ENCODE measurements at places on chromosomes 11 and 22.

DNA sequence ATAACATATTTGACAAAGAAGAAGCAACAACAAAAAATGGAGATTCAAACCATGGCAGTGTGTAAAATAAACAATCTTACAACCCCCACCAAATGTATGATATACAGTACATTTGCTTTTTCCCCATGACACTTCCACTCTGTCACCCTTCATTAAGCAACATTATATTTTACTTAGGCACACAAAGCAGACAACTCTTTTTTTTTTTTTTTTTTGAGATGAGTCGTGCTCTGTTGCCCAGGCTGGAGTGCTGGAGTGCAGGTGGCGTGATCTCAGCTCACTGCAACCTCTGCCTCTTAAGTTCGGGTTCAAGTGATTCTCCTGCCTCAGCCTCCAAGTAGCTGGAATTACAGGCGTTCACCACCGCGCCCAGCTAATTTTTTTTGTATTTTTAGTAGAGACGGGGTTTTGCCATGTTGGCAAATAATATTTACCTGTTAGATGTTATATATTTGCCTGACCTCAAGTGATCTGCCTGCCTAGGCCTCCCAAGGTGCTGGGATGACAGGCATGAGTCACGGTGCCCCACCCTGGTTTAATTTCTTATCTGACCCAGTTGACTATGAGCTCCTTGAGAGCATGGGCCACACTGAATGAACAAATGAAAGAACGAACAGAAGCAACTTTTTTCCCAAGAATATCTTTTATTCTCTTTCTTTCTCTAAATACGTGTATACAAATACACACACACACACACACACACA is 5.5 kb upstream of the PCF11 start:
- H3K4me3 ChIP-seq: no peak overlapping the region
- peaks cover 3% of the 10 kb centered on the region for H3K36me3 ChIP-seq
- DNase-seq: no peak

DNA sequence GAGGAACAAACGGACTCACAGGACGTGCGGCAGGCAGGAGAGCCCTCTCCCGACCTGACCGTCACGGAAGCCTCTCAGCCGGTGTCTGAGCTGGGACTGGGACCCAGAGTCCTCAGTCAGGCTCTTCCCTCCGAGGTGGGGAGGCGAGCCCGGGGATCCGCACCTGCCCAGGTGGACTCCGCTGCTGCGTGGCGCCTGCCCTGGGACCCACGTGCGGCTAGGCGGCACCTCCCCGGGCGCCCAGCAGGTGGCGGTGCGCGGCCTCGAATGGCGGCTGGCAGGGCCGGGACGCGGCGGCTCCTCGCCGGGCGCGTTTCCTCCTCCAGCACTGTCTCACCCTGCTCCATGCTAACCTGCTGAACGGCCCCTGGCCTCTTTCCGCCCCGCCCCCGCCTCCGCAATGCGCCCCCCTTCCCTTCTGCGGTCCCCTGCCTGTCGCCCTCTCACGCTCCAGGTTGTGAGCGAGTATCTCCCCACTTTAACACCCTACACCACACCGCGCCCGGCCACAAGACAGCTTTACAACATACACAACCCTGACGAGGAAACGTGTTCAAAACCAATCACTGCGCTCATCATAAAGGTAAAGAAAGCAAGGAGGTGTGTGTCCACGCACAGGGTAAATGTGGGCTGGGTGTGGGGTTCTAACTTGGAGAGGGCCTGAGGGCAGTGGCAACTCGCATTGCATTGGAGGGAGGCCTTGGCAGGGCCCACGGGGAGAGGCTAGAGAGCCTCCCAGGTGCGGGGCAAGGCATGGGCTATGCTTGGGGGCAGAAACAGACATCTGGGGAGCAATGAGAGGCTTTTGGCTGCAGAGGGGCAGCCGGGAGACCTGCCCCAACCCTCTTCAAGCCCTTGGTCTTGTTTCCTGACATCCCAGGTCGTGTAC is 25.9 kb upstream of the ATXN10 start:
- peak; percentile 66 for DNase-seq
- H3K4me1 ChIP-seq: no peaks in the 10 kb centered on the region
- no peak overlapping the region for H3K4me3 ChIP-seq
- no peak overlapping the region for H3K27ac ChIP-seq
- no peaks in the 10 kb centered on the region for H3K27me3 ChIP-seq

DNA sequence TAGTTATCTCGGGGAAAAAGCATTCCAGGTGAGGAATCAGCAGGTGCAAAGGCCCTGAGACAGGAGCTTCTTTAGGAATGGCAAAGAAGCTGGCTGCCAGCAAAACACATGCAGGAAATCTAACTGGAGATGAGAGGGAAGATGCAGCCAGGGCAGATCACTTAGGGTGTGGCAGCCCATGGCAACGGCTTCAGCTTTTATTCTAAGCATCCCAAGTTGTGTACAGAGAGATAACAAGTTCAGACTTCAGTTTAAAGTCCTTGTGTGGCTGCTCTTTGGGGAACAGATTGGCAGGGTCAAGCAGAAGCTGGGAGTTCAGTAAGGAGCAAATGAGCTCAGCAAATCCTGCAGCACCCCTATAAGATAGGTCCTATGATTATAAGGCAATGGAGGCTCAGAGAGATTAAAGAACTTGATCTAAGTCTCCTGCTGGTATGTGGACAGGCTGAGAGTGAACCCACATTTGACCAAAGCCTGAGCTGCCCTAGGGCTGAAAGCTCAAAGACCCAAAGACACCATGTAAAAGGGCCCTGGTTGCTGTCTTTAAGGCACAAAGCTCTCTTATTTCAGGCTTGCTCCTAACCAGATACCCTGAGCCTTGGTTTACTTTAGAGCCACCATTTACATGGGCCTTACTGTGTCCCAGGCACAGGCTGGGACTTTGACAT is 466.8 kb downstream of the SOX6 start:
- no peak overlapping the region for H3K27ac ChIP-seq
- H3K4me3 ChIP-seq: no peak overlapping the region
- DNase-seq: no peak
- no peaks in the 10 kb centered on the region for H3K27me3 ChIP-seq
- no peaks in the 10 kb centered on the region for H3K36me3 ChIP-seq

DNA sequence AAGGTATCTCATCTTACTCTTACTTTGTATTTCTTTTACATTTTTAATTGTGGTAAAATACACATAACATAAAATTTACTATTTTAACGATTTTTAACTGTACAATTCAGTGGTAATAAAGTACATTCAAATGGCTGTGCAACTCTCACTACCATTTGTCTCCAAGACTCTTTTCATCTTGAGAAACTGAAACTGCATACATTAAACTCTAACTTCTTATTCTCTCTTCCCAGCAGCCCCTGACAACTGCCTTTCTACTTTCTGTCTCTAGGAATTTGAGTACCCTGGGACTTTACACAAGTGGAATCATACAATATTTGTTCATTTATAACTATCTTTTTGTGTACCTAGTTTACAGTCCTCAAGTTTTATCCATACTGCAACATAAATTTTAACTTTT is 725.8 kb upstream of the KIRREL3 start:
- H3K27ac ChIP-seq: no peak overlapping the region
- DNase-seq: no peak
- H3K36me3 ChIP-seq: no peaks in the 10 kb centered on the region
- no peaks in the 10 kb centered on the region for H3K27me3 ChIP-seq
- no peaks in the 10 kb centered on the region for H3K4me1 ChIP-seq

DNA sequence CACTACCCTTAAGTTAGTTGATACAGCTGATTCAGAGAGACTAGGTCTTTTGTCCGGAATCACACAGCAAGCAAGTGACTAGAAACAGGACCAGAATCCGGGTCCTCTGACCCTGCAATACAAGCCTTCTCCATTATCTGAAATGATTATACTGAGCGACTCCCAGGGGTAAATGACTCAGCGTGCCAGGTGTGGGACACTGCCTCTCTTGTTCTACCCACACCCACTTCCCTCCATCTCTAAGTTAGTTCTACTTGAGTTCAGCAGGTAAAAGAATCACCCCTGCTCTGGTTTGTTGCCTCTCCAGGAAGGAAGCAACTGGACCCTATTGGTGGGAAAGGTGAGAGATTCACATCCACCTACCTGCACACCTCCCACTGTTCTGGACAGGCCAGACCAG is 156.9 kb downstream of the DBX1 start:
- no peaks in the 10 kb centered on the region for H3K27me3 ChIP-seq
- no peak overlapping the region for H3K27ac ChIP-seq
- DNase-seq: no peak
- no peaks in the 10 kb centered on the region for H3K4me1 ChIP-seq

DNA sequence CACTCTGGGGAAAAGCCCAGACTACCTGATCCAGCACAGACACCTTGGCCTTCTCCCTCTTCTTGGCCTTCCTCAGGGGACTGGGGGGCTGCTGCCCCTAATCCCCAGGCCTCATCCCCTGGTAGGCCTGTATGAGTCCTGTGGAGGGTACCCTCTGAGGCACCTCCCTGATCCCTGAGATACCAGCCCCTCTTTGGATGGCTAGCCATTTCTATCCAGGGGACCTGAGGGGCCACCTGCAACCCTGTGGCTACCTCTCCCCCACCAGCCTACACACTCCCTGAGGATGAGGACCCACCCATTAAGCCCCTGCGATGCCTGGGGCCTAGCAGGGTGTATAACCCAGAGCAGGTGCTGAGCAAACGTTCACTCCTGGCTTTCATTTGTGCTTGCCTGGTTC is 54.6 kb downstream of the HIRA start:
- no peak overlapping the region for H3K27ac ChIP-seq
- H3K4me1 ChIP-seq: no peaks in the 10 kb centered on the region
- peaks cover 71% of the 10 kb centered on the region for H3K36me3 ChIP-seq
- H3K4me3 ChIP-seq: no peak overlapping the region
- H3K27me3 ChIP-seq: no peaks in the 10 kb centered on the region

GRCh38 chr11:44760917-44761550 is 34.3 kb downstream of the TSPAN18 start:
- H3K27me3 ChIP-seq: no peaks in the 10 kb centered on the region
- H3K4me3 ChIP-seq: no peak overlapping the region
- no peaks in the 10 kb centered on the region for H3K4me1 ChIP-seq
- DNase-seq: no peak

- no peaks in the 10 kb centered on the region for H3K36me3 ChIP-seq
- H3K27ac ChIP-seq: no peak overlapping the region
- H3K4me1 ChIP-seq: peaks cover 3% of the 10 kb centered on the region
- H3K27me3 ChIP-seq: peaks cover 6% of the 10 kb centered on the region
- no peak overlapping the region for H3K4me3 ChIP-seq
- no peak for DNase-seq
These were observed 3.3 kb upstream of the SCN4B start for GRCh38 chr11:118155776-118156530.

DNA sequence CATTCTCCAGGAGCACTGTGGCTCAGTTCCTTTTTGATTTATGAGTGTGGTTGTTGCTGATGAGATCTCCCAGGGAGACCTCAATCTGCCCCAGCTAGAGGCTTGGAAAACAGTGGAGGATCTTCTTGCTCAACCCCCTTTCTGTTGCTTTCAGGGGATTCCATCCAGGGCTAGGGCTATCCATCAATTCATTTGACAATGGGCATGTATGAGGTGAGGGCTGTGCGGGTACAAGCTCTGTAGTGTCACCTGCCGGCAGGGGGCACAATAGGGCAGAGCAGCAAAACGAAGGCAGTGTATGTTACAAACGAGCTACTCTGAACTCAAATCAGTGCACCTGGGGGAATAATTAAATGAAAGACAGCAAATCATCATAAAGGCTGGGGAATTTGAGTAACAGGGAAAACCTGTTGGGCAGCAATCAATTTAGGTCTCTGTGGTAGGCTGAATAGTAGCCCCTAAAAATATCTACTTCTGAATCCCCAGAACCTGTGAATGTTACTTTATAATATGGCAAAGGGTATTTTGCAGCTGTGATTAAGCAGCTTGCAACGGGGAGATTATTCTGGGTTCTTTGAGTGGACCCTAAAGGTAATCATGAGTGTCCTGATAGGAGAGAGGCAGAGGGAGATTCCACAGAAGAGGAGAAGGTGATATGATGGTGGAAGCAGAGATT is 170.3 kb upstream of the ZBED5 start:
- H3K4me1 ChIP-seq: no peaks in the 10 kb centered on the region
- H3K27me3 ChIP-seq: no peaks in the 10 kb centered on the region
- H3K27ac ChIP-seq: no peak overlapping the region
- no peak overlapping the region for H3K4me3 ChIP-seq
- no peaks in the 10 kb centered on the region for H3K36me3 ChIP-seq
- DNase-seq: peak; percentile 68

DNA sequence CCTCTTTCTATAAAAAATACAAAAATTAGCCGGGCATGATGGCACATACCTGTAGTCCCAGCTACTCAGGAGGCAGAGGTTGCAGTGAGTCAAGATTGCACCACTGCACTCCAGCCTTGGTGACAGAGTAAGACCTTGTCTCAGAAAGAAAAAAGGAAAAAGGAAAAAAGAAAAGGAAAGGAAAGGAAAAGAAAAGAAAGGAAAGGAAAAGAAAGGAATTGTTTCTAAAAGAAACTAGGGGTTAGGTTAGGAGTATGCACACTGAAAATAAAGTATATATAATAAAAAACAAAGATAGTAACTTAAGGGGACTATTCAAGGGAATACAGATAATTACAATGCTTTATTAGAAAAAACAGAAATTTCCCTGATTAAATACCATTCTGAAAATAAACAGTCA is 50.9 kb downstream of the TTC28 start:
- no peaks in the 10 kb centered on the region for H3K36me3 ChIP-seq
- no peaks in the 10 kb centered on the region for H3K4me1 ChIP-seq
- H3K27me3 ChIP-seq: no peaks in the 10 kb centered on the region
- no peak overlapping the region for H3K4me3 ChIP-seq

DNA sequence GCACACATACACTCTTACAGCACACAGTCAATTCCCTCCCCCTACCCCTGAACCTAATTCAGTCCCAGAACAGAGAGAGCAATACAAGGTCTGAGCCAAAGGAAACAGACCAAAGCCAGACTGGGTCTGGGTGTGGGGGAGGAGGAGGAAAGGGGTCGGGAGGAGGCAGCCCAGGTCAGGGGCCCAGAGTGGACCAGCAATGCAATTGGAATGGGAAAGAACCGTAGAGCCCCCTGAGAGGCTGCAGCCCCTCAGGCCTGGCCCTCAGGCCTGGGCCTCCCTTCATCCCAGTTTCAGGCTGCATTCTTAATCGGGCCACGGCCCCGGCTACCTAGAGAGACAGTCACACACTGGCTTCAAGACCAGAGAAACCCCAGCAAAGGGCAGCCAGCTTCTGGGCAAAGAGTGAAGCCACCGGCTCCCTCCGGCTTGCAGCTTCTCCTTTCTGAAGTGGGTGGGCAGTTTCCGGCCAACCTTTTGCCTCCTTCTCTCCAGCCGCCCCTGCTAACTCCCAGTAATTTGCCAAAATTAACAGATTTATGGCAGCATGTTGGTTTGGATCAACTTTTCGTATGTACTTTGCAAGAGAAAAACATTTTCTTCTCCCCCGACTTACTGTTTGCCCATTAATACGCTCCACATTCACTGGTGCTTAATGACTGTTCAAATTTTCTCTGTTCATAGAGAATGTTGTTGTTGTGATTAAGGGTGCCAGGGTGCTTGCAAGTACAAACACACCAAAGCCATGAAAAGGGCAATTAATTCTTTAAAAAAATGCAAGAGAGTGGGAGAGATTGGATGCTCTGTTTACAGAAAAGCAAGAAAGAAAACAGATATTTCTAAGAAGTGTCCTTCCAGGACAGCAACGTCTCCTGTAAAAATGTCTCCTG is 488.3 kb downstream of the MN1 start:
- no peaks in the 10 kb centered on the region for H3K4me1 ChIP-seq
- H3K27me3 ChIP-seq: no peaks in the 10 kb centered on the region
- H3K36me3 ChIP-seq: no peaks in the 10 kb centered on the region
- DNase-seq: no peak

GRCh38 chr11:40514124-40514523 is 945.3 kb downstream of the LRRC4C start:
- no peaks in the 10 kb centered on the region for H3K27me3 ChIP-seq
- H3K27ac ChIP-seq: no peak overlapping the region
- DNase-seq: no peak
- H3K4me3 ChIP-seq: no peak overlapping the region
- H3K36me3 ChIP-seq: no peaks in the 10 kb centered on the region

GRCh38 chr22:27776650-27776958 is 25.0 kb downstream of the MN1 start:
- H3K4me3 ChIP-seq: no peak overlapping the region
- no peak for DNase-seq
- H3K4me1 ChIP-seq: no peaks in the 10 kb centered on the region
- H3K36me3 ChIP-seq: no peaks in the 10 kb centered on the region
- H3K27ac ChIP-seq: no peak overlapping the region

Measured in naive thymus-derived CD4-positive, alpha-beta T cell (primary cell).